ENCODE measurements at places on chromosomes 7 and 10.

- DNase-seq = no peak
- no peaks in the 10 kb centered on the region for H3K4me1 ChIP-seq
- H3K27me3 ChIP-seq = no peaks in the 10 kb centered on the region
- H3K4me3 ChIP-seq = no peak overlapping the region
- H3K27ac ChIP-seq = no peak overlapping the region
Observed at GRCh38 chr7:97401398-97401797, 283.9 kb downstream of the SDHAF3 start.

DNA sequence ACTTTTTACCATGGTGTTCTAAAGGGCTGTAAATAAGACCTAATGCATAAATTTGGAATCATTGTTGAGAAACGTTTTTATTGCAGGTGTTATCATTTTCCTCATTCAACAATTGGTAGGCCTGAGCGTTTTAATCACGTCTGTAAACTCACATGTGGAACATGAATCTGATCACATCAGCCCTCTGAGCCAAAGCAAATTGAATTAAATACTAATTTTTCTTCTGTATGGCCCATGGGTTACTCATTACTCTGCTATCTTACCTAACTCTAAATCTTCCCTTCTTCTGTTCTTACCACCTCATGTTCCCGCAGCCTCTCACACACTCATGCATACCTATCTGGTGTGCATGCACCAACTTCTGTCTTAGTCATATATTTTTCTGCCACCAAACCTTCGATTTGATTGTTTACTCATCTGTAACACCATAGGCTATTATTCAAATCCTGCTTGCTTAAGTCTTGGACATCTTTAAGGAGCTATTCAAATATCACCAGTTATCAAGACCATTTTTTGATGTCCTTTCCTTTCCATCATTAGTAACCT, 82.3 kb downstream of the NXPH1 start:
- no peak overlapping the region for H3K4me3 ChIP-seq
- H3K27me3 ChIP-seq = no peaks in the 10 kb centered on the region
- no peak overlapping the region for H3K27ac ChIP-seq
- no peaks in the 10 kb centered on the region for H3K36me3 ChIP-seq

DNA sequence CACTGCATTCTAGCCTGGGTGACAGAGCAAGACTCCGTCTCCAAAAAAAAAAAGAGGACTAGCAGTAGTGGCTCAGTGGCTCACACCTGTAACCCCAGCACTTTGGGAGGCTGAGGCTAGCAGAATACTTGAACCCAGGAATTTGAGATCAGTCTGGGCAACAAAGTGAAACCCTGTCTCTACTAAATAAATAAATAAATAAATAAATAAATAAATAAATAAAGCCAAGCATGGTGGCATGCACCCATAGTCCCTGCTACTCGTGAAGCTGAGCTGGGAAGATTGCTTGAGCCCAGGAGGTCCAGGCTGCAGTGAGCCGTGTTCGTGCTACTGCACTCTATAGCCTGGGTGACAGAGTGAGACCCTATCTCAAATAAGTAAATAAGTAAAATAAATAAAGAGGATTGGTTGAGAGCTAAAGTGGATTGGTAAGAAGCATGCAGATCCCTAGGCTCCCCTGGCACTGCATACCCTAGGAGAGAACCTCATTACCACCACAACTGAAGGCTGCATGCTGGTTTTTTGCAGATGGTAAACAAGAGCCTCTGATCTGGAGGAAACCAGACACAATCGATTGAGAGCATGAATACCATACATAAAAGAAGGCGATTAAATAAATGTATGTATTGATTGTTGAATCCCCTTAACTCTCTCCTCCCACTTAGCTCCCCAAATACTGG, 163.2 kb downstream of the REEP3 start:
- DNase-seq = no peak
- no peak overlapping the region for H3K27ac ChIP-seq
- H3K36me3 ChIP-seq = no peaks in the 10 kb centered on the region
- no peak overlapping the region for H3K4me3 ChIP-seq

DNA sequence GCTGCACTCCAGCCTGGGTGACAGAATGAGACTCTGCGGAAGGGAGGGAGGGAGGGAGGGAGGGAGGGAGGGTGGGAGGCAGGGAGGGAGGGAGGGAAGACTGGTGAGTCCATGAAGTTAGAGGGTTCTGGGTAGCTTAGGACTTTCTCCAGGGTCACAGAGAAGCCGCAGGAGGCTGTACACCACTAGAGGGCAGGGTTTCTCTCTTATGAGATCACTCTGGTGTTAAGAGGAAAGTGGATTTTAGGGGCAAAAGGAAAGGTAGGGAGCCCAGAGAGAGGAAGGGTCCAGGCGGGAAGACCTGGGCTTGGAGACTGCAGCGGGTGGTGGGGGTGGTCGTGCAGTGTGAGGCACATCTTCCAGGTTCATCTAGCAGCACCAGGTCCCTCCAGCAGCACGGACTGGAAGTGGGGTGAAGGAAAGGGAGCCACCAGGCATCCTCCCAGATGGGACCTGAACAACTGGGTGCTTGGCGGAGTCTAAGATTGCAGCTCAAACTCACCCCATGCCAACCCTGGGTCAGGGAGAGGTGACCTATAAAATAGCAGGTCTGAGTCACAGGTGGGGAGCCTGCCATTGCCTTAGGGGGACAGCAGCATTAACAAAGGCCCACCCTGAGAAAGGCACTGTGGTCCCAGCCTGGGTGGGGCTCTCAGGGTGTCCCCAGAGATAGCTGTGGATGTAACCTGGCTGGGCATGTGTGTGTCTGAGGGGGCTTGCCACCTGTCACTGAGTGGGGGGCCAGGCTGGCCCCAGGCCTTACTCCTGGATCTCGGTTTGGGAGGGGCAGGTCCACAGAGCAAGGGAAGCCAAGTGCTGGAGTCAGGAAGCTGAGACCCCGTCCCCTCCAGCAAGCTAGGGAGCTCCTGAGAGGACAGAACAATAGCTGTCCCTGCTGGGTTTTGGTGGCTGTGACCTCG, 48.5 kb upstream of the SLC29A3 start:
- H3K27me3 ChIP-seq = no peaks in the 10 kb centered on the region
- H3K36me3 ChIP-seq = peaks cover 4% of the 10 kb centered on the region
- DNase-seq = peak; percentile 38

GRCh38 chr7:18940593-18941134, 176.8 kb downstream of the TWIST1 start:
- H3K36me3 ChIP-seq = no peaks in the 10 kb centered on the region
- H3K4me1 ChIP-seq = no peaks in the 10 kb centered on the region
- no peaks in the 10 kb centered on the region for H3K27me3 ChIP-seq
- H3K4me3 ChIP-seq = no peak overlapping the region
- DNase-seq = no peak
- no peak overlapping the region for H3K27ac ChIP-seq

DNA sequence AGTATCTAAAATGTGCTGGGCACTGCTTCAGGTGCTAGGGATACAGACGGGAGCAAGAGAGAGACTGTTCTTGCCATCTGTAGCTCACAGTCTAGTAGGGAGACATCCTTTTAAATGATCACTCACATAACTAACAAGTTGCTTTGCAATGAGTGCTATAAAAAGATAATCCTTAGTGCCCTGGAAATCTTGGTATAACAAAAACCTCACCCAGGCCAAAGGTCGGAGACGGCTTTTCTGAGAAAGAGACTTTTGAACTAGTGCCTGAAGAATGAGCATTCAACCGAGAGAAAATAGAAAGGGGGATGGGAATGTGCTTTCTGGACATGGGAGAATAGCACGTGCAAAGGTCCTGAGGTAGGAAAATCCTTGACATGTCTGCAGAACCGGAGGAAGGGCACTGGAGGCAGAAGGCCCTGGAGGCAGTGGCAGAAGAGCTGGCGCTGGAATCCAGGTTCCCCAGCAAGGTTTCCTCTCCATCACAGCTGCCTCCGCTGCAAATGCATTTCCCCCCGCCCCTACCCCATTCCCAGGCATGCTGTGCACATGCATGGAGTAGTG, 89.4 kb downstream of the COL13A1 start:
- H3K36me3 ChIP-seq = no peaks in the 10 kb centered on the region
- no peak overlapping the region for H3K27ac ChIP-seq
- no peak for DNase-seq
- no peaks in the 10 kb centered on the region for H3K4me1 ChIP-seq
- no peaks in the 10 kb centered on the region for H3K27me3 ChIP-seq

DNA sequence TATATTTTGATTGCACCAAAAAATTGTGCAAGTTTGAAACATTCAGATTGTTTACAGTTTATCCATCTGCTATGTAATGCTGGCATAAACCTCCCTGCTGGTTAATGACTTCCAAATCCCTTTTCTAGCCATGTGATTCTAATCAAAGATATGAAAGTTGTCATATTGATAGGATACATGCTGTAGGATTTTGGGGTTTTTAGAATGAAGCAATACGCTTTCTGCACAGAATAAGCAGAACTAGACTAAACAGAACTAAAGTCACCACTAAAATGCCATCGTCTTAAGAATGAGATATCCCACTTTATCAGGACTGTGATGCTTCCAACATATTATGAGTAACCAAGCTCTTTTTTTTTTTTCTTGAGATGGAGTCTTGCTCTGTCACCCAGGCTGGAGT, 856 bp downstream of the SSMEM1 start:
- H3K27ac ChIP-seq = no peak overlapping the region
- no peak overlapping the region for H3K4me3 ChIP-seq
- DNase-seq = no peak

- H3K4me1 ChIP-seq = peaks cover 3% of the 10 kb centered on the region
- H3K27ac ChIP-seq = no peak overlapping the region
- no peak for DNase-seq
- no peaks in the 10 kb centered on the region for H3K36me3 ChIP-seq
Observed at GRCh38 chr7:11244149-11244548, 270.5 kb downstream of the PHF14 start.

DNA sequence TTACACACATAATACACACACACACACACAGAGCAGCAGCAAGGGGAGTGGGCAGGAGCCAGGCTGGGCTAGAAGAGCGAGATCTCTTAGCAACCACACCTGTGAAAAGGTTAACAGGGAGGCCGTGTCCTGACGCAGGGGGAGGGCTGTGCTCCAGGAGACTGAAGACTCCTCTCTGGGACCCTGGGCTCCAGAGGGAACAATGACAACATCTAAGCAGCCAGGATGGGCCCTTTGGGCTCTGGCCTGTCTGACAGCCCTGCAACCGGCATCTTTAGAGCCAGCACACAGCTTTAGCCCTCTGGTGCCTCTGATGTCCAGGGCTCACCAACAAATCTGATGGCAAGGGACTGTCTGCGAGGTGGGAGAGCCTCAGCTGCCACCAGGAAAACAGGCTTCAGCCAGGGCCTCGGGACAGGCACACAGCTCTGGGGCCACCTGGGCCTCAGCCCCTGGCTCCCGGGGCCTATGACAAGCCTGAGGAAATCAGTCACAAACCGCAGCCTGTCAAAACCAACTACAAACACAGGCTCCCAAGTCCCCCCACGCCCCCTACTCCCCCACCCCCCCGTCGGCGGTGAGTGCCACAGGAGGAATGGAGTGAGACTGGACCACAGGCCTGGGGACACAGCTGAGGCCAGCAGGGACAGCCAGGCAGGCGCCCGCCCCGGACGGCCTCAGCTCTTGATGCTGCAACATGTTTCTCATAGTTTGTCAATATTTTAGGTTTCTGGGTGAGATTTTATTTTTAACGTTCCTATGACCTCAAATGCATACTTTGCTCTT, 102.8 kb downstream of the TNS3 start:
- H3K36me3 ChIP-seq = peaks cover 15% of the 10 kb centered on the region
- no peak overlapping the region for H3K4me3 ChIP-seq

DNA sequence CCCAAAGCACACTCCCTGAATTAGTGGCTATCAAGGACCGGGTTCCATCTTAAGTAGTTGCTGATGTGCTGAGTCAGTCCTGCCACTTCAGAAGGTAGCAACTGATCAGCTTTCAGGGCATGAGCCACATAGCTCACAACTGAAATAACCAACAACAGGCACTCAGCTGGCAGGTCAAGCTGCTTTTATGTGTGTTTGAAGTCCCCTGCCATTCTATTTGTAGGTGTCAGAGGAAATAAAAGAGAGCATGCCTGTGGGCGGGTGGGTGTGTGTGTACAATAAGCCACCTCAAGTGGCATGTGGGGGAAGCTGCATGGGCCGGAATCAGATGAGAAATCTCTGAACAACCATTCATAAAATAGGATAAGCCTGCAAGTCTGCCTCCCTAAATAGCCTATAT, 114.3 kb upstream of the YAE1 start:
- H3K27me3 ChIP-seq = no peaks in the 10 kb centered on the region
- no peak for DNase-seq
- no peak overlapping the region for H3K27ac ChIP-seq
- H3K36me3 ChIP-seq = no peaks in the 10 kb centered on the region

DNA sequence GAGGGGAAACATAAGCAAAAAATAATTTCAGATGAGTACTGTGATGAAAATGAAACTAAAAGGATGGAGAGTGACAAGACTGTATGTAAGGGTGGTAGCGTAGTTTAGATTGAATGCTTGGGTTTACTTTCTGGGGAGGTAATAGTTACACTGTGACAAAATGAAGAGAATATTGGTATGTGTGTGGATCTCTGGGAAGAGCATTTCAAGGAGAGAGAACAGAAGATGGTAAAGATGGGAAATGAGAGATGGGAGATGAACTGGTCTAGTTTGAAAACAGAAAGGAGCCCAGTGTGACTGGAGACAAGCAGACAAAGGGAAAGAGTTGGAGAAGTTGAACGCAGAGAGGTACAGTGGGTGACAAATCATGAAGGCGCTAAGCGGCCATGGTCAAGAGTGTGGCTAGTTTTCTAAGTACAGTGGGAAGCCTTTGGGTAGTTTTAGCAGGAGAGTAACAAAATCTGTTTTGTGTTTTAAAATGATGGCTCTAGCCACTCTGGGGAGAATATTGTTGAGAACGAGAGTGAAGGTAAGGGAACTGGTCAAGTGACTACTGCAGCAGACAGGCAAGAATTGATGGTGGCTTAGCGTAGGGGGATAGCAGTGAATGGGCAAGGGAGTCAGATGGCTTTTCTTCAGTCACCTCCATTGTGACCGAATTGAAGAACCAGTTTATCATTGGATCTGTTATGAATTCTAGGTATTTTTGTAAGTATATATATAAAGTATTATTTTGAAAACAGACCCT, 22.6 kb downstream of the PALS2 start:
- DNase-seq = no peak
- H3K27ac ChIP-seq = no peak overlapping the region
- H3K4me1 ChIP-seq = no peaks in the 10 kb centered on the region
- H3K36me3 ChIP-seq = no peaks in the 10 kb centered on the region

- H3K27ac ChIP-seq = no peak overlapping the region
- H3K27me3 ChIP-seq = no peaks in the 10 kb centered on the region
- H3K4me3 ChIP-seq = no peak overlapping the region
- no peaks in the 10 kb centered on the region for H3K36me3 ChIP-seq
- H3K4me1 ChIP-seq = no peaks in the 10 kb centered on the region
Observed at GRCh38 chr10:10038348-10038747, 979.3 kb upstream of the CELF2 start.
